NCI-H460 (cell line): ENCODE measurements at places on chromosomes 7 and 10. TPM values are rescaled to one million over a fixed set of nuclear protein-coding genes. Genes with fewer than 3 reads are reported as not detected.

GRCh38 chr7:7446616-7447015, 89.1 kb downstream of the COL28A1 start:
- DNase-seq: no peak

DNA sequence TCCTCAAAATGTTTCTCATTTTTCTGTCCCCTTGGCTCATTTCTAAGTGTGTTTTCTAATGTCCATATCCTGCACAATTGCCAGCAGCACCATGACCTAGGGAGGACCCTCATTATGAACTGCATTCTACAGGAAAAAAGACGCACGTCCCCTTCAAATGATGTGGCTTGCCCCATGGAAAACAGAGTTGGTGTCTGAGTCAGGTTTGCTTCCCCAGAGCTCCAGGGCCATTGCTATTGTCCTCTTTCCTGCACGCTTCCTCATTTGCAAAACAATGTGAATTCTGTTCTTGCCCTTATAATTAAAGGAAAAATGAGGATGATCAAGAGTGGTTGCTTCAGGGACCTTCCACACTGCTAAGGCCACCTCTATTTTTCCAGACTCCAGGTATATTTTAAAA, 14.7 kb upstream of the ASB4 start:
- no peak for DNase-seq

- DNase-seq: no peak
Measured at GRCh38 chr10:130899856-130900255, 411.7 kb downstream of the TCERG1L start.

DNA sequence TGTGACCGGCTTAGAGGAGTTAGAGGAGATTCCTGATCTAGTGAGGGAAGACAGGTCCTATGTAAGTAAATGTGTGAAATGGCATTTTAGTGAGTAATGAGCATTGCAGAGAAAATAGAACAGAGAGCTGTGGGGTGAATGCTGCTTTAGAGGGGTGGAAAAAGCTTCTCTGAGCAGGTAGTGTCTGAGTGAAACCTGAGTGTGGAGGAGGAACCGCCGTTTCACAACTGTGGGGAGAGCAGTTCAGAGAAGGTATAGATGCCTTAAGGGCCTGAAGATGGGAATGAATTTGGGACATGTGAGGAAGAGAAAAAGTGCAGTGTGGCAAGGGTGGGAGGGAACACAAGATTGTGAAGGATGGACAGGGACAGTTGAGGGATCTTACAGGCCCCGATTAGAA, 21.6 kb downstream of the FBH1 start:
- DNase-seq: no peak

DNA sequence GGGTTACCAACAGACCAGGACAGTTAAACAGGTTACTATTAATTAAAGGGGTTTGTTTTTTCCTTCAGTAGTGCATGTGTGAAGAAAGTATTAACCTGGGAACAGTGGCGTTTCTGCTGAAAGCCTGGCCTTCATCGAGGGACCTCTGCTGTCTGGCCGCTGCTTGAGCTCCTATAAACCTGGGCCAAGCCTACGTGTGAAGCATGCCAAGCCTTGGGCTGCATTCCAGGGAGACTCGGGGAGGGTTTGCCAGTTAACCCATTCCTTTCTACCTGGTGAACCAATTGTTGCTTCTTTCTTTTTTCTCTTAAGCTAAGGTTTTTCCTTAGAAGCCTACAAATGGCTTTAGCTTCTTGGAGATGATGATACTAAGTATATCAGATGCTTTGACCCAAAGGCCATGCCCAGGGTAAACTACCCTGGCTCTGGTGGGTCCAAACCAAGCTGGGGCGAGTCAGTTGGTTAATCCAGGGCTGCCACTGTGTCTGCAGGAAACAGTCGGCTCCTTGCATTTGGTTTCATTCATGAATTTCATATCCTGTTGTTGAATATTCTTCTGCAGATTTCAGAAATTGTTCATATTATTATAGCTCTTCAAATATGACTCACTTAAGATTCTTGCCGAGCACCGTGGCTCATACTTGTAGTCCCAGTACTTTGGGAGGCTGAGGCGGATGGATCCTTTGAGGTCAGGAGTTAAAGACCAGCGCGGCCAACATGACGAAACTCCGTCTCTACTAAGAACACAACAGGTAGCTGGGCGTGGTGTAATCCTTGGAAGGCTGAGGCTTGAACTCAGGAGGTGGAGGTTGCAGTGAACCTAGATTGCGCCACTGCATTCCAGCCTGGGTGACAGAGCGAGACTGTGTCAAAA, 23.8 kb downstream of the PFKP start:
- DNase-seq: no peak

DNA sequence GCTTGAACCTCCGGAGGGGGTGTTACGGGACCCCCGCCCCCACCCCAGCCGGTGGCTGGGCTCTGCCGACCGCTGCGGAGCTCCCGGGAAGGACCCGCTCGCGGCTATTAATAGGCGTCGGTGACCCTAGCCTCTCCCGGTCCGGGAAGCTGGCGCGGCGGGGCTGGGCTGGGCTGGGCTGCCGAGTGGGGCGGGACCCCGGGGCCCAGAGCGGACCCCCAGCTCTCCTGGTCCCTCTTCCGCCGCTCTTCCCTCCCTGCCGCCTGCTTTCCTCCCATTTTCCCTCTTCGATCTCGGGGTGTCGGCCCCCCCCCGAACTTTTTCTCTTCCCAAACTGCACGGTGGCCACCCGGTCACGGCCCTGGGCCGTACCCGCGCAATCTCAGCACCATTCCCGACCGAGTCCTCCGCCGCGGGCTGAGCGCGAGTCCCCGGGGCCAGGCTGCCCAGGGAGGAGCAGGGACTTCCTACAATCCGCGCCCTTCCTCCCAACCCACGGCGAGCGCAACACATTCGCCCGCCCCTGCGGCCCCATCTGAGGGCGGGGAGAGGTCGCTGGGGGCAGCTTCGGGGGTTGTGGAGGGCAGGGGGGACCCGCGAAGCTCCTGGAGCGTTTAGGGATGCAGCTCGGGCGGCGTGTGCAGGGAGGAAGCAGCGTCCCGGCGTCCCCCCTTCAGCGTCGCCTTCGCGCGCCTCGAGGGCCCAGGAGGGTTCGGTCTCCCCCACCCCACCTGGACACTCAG, 3.1 kb upstream of the ELFN1 start:
- DNase-seq: no peak

DNA sequence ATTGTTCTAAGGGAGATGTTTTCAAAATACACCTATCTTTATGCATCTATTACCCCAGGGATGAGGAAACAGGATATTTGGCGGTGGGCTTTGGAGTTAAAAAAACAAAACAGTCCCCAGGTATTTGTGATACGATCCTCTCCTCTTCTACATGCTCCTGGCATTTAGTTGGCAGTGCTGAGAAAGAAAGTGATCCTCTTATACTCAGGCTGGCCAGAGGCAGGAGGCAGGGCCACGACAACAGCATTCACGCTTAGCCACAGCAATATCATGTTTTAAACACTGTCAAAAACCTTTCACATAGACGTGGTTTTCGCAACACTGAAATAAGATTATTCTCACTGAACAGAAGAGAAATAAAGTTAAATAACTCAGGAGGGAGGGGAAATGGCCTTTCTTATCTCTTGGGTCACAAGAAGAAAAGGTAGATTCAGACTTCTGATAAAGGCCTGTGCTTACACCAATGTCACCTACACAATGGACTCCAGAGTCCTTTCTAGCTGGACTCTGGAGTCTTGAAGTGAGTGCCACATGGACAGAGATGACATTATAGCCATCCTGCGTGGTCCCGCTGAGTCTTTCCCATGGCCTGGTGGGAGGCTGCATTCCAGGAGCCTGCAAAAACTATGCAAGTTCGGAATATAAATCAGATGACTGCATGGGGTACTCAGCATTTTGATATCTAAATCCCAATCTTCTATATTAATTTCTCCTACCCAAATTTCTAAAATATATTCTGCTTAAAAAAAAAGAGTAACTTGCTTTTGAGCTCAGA, 88.7 kb downstream of the PIP4K2A start:
- DNase-seq: no peak

SPDYE5 gene
- total RNA-seq: 0.10 TPM in 1 of 2 replicates, not detected in the other

PLXNA4 gene
- 0.02 TPM in 1 of 2 replicates, not detected in the other for total RNA-seq

PSD gene
- 0.29 and 0.32 TPM in 2 replicates for total RNA-seq

MYPN gene
- 5.4 and 6.2 TPM in 2 replicates for total RNA-seq

SLC26A3 gene
- total RNA-seq: not detected in 2 replicates
